ENCODE measurements at places on chromosomes 12 and 14.
A peak's percentile ranks its signal among the peaks of the same experiment; 100 is the strongest.

DNA sequence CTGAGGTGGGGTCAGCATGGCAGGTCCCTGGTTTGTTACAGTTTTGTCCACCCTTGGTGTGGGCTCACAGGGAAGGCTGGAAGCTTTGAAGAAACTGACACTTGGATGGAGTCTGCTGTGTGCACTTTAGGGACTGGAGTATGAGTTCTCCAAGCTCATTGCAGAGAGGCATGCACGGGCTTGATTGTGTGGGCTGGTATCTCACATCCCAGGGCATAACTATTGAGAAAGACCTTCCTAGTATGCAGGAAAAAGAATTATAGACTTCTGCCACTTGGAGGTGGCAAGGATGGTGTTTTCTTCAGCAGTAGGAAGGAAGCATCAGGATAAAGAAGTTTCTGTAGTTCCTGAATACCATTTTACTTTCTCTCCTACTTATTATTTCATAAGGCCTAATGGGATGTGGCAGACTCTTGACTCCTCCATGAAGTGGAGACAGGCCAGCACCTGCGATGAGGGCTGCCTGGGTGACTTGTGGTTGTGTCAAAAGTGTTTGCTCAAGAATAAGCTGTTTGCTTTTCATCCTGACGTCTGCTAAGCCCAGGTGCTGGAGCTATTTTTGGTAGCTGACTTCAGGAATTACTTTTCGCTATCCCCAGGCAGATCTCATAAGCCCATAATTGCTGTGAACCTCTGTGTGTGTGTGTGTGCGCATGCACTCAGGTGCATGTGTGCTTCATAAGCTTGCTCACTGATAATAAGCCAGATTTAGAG is 125.8 kb downstream of the KTN1 start:
- peak; percentile 14 for DNase-seq

DNA sequence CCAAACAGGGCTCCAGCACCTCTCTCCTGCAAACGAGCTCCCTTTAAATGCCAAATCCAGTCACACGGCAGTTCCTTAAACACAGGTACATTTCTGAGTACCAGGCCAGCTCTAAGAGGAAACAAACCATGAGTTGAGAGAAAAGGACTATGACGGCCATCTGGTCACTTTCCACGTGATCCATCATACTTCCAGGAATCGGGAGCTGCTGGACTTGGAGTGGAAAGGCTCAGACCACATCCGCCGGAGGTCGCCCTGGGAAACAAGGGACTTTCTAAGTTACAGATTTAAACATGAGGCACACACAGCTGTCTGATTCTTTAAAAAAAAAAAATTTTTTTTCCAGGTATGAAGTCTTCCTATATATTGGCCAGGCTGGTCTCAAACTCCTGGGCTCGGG is 39.2 kb downstream of the ACADS start:
- no peak for DNase-seq

DNA sequence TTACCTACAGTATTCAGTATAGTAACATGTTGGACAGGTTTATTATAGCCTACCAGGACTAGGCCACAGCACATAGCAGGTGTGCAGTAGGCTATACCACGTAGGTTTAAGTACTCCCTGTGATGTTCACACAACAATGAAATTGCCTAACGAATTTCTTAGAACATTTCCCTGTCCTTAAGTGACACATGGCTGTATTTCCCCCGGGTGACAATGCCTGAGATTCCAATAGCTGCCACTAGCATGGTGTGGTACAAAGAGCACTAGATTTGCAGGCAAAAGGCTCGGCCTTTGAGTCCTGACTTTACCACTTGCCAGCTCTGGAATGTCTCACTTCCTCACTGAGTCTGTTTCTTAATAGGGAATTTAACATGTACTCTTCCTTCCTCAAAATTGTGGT is 19.7 kb downstream of the PTPN21 start:
- peak; percentile 78 for DNase-seq

DNA sequence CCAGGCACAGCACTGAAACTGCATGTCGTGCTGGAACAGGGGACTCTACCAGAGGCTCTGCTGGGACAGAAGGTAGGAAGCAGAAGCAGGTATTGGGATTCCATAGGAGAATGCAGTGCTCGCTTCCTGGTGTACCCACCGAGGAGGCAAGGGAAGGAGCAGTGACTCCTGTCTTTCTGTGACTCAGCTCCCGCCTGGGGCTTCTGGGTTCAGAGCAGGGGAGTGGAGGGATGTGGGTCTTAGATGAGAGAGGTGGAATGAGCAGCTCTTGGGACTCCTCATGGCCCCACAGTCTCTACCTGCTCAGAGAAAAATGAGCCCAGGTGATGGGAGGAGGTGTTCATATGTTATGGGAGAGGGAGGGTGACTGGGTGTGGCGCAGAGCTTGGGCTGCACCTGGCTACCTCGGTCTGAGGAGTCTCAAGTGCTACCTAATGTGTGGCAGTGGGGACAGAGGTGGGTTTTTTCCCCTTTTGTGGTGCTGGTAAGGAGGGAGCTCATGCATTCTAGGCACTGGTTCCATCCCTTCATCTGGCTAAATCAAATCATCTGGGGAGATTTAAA is 26.3 kb downstream of the WNT5B start:
- DNase-seq, result peak; percentile 55

- DNase-seq, result no peak
These were observed 62.4 kb downstream of the PUS7L start for GRCh38 chr12:43696154-43696553.

DNA sequence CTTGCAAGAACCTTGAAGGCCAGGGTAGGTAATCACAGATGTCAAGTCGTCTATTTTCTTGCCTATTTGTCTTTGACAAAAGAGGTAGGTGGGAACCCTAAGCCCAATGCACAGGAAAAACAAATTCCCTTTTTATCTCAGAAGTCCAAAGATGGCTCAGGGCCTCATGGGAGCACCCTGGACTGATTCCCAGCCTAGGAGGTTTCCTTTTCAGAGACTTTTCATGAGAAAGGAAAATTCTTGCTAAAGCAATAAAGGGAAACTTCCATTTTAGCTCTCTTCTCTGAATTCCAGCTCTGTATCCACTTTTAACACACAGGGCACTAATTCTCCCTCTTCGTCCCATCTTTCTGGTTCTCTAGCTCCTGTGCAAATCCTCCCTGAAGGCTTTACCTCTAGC is 1.2 kb downstream of the ZNF641 start:
- no peak for DNase-seq

DNA sequence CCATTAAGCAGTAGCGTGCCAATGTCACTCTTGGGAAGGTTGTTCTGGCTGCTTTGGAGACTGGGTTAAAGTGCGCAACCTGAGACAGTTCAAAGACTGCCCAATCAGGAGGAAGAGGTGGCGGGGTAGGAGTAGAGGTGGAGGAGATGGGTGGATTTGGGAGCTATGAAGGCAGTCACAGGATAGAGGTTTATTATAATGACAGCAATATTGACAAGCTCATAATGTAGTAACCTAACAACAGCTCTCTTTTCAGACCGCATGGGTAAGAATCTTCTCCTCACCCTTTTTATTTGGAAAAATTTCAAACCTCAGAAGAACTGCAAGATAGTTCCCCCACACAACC is 5.3 kb upstream of the PSMD9 start:
- no peak for DNase-seq

DNA sequence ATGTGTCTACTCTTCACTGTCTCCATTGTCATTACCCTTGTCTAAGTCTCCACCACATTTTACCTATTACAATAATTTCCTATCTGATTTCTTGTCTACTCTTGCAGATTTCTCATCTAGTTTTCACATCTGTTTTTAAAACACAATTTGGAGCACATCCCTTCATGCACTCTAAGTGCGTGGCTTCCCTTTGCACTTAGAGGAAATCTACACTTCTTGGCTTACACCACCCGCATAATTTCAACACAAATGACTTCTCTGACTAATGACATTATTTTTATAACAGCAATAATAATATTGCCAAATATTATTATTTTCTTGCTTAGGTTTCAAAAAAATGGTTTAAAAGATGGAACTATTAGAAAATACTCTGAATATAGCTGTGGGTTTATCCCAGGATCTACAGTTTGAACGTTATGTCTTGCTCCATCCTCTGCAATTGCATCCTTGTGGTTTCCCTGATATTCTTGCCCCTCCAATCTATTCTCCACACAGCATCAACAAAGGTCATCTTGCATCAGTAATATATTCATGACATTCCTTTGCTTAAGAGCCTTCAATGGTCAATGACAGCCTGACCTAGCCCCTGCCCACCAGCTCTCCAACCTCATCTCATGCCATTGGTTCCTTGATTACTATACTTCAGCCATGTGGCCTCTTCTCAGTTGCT is 153.7 kb downstream of the SLC25A21 start:
- no peak for DNase-seq

- DNase-seq, result no peak
These were observed 1.4 kb downstream of the FOXA1 start for GRCh38 chr14:37593511-37594237.

DNA sequence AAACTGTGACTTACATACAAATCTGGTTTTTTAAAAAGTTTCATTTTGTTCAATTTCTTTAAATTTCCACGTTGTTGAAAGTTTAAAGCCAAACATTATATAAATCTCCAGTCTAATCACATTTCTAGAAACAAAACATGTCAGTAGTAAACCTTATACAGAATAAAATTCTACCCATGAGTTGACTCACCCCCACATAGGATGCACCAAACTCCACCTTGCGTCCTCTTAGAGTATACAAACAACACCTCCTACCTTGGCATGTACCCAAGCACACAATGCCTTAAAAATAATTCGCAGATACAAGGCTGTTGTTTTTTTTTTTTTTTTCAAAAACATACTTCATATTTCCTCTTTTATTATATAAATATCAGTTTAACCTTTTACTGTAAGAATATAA is 3.3 kb downstream of the FBXL14 start:
- DNase-seq, result peak; percentile 69

DNA sequence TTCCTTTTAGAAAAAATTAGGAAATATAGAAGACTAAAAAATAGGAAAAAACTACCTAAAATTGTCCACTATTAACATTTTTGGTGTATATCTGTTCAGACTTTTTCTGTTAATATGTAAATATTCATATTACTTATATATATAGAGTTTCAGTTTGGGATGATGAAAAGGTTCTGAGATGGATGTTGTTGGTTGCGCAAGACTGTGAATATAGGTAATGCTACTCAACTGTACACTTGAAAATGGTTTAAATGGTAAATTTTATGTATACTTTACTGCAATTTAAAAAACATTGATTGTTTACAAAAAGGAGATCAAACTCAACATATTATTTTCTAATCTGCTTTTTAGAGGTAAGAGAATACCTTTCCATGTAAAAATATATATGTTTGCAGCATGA is 200.9 kb downstream of the RAD51B start:
- DNase-seq, result no peak

GRCh38 chr14:50064993-50065392 is 51.4 kb downstream of the VCPKMT start:
- peak; percentile 74 for DNase-seq
